ENCODE measurements at places on chromosomes 16 and 17.

DNA sequence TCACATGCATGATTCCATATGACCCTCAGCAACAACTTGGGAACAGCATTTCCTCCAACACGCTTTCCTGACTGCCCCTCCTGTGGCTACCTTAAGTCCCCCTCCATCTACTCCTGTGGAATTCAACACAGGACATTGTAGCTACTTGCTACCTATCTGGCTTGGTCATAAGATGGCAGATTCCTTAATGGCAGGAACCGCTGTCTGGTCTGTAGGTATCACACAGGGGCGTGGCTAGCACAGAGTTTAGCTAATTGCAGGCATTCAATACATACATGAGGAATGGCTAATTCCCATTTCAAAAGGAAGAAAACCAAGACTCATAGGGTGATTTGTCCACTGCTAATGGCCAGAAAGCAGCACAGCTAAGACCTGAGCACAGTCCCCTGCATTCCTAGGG is 8.6 kb downstream of the LRRC59 start:
- DNase-seq, result no peak

DNA sequence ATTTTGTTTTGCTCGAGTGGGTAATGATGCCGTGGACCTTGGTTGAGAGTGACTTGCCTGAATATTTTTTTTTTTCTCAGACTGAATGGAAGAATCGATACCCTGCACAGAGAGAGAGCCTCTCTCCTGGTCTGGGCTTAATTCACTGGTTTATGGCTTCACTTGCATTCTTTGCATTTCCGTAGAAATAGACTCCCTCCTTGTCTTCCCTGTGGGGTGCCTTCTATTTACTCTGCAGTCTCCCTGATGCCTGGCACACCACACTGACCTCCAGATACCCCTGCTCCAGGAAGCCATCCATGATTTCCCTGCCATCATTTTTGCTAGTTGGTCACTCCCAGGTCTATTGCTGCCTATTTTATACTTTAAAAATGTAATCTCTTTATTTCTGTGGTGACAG is 238.0 kb downstream of the SNX29 start:
- no peak for DNase-seq

DNA sequence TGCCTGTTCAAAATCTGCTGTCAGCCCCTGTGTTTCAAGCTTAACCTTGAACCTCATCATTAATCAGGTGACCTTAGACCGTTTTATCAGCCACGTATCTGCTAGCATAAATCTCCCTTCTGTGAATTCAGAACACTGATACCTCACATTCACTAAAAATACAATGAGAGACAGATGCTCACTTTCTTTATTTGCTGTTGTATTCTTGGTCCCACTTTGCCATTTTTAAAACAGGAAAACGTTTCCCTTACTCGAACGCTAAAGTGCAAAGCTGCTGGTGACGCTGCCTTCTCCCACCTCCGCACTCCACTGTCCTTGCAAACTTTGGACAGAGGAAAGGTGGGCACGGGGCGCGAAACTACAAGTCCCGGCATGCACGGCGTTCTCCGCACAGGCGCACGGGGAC is 220 bp upstream of the ARHGAP44 start:
- DNase-seq, result no peak

DNA sequence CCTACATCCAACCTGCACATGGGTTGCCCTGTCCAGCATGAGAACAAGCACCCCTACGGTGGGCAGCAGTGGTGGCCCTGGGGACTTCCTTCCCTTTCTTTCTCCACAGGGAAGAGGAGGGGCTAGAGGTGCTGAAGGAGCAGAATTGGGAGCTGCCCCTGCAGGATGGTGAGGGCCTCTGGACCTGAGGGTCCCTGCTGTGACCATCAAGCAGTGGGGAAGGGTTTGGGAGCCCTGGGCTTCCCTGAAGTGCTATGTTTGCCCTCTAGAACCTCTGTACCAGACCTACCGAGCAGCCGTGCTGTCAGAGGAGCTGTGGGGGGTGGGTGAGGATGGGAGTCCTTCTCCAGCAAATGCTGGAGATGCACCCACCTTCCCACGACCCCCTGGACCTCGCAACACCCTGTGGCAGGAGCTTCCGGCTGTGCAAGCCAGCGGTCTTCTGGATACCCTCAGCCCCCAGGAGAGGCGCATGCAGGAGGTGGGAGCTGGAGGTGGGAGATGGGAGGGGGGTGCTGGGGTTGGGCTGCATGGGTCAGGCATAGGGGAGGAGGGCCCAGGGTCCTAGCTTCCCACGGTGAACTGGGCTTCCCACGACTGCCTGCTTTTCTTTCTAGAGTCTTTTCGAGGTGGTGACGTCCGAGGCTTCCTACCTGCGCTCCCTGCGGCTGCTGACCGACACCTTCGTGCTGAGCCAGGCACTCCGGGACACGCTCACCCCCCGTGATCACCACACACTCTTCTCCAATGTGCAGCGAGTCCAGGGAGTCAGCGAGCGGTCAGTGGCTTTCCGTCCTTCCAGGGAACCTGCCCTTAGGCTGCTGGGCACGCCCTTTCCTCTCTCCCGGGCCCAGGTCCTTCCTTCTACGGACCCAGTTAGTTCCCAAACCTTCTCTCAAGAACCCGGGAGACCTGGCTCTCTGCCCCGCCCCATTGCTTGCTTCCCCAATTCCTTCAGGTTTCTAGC is 5.0 kb downstream of the ARHGEF15 start:
- DNase-seq, result no peak

GRCh38 chr16:86881861-86882273 is 303.5 kb downstream of the FOXL1 start:
- DNase-seq, result no peak

- no peak for DNase-seq
Measured at GRCh38 chr16:68086336-68086841, 1.2 kb downstream of the NFATC3 start.

GRCh38 chr16:87742781-87743490 is 22.9 kb downstream of the KLHDC4 start:
- DNase-seq, result no peak

DNA sequence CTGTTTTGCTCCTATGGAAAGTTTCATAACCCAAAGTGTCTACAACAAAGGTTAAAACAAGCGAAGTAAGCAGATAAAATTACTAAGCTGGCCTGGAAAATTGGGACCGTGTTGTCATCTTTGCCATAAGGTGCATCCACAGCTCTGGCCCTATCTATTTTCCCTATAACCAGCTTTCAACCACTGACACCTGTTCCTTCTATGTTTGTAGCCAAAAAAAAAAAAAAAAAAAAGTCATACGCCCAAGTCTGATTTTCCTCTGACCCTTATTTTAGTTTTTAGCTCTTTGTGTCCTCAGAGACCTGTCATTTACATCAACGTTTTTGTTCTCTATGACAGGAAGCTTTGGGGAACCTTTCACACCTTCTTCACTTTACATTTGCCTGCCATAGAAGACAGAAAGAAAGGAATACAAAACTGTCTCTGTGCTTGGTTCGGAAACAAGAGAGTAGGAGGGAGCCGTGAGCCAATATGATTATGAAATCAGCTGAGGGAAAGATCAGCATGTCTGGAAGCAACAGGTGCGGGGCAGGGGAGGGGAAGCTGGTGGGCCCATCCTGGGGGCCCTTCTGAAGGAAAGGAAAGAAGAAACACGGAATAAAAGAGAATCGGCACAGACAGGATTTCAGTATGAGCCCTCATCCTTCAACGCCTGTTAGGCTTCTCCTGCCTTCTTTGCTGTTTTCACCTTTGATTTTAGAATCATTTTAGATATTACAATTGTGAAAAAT is 8.5 kb downstream of the HS3ST3A1 start:
- DNase-seq, result no peak

DNA sequence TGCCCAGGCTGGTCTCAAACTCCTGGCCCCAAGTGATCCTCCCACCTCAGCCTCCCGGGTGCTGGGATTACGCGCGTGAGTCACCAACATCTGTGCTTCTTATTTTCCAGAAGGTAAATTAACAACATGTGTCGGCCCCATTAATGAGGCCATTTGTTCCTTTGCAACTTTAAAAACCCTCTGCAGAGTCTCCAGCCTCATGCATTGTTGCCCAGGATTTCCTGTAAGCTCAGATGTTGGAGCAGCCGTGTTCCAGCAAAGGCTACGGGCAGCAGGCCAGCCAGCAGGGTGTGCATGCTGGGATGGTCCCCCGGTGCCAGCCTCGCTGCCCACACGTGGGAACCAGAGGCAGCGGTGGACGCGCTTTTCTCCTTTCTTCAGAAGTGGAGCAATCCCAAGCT is 19.1 kb upstream of the HEXD start:
- no peak for DNase-seq

DNA sequence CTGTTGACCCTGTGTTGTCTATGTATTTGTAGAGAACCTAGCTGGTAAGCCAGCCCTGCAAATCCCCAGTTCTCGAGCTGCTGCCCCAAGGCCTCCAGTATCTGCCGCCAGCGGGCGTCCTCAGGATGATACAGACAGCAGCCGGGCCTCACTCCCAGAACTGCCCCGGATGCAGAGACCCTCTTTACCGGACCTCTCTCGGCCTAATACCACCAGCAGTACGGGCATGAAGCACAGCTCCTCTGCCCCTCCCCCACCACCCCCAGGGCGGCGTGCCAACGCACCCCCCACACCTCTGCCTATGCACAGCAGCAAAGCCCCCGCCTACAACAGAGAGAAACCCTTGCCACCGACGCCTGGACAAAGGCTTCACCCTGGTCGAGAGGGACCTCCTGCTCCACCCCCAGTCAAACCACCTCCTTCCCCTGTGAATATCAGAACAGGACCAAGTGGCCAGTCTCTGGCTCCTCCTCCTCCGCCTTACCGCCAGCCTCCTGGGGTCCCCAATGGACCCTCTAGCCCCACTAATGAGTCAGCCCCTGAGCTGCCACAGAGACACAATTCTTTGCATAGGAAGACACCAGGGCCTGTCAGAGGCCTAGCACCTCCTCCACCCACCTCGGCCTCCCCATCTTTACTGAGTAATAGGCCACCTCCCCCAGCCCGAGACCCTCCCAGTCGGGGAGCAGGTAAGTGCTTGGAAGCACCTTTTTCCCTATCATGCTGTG is 23.1 kb upstream of the CDC6 start:
- no peak for DNase-seq

DNA sequence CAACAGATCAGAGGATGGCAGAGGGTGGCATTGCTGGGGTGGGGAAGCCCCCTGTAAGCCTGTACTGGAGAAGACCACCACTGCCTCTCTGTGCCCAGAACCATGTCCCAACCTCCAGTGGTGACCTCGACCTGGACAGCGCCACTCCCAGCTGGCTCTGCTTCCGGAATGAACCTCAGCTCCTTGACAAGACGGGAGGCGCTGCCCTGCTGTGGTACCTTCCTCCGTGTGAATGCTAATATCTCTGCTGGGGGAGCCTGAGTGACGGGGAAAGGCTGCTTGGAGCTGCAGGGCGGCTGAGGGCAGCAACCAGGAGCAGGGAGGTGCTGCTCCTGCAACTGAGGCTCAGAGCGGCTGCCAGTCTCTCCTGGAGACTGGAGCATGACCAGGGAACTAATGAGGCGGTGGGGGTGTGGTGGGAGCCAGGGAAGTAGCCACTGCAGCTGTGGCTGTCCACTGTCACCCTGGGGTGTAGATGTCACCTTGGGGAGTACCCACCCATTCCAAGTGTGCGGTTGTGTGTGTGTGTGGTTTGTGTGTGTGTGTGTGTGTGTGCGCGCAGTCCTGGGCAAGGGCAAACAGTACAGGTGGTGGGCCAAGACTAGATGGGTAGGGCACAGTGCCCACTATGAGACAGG is 6.2 kb downstream of the PRCD start:
- DNase-seq, result no peak

Measured in stimulated activated CD4-positive, alpha-beta T cell treated with anti-CD3 and anti-CD28 coated beads, Interleukin-4, amount 100 ng/mL, for 4 hours (primary cell).